Activated T-cell treated with anti-CD3 and anti-CD28 coated beads for 4 hours (primary cell): ENCODE measurements at places on chromosomes 12 and 14.

DNA sequence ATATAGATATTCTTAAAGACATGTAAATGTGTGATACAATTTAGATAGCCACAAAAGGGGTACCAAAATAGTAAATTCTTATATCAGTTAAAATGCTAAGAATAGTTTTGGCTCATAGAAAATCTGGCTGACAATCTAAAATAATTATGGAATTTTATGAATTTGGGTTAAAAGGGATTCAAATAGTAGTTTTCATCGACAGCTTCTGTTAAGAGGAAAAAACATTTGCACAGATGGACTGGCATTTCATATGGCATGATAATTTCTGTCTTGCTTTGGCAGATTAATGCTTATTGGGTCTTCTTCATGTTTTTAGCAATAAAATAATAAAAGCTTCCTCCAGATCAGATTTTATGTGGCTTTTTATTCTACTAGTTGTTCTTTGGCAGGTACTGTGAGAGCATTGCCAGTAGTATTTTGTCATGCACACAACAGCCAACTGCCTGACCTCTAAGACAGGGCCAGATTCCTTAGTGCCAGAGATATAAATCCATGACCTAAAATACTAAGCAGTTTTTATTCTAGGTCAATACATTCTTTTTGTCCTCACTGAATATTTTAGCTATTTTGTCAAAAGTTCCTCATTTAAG lies 9.1 kb downstream of the ABCD2 start:
- no peak for DNase-seq

DNA sequence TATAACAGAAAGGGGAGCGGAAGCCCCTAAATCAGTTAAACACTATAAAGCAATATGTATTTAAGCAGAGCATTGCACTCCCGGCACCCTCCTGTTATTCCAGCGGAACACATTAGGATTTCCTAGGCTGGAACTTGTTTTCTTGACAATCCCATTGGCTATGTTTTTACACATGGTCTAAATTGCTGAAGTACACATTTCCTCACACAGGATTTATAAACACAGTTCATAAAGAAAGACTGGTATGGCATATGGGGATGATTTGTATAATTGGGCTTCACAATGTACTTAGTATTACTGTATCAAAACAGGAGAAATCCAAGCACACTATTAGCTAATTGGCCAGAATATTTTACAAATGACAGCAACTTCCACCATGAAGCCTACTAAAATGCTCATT lies 23.3 kb downstream of the PAX9 start:
- DNase-seq, result no peak

DNA sequence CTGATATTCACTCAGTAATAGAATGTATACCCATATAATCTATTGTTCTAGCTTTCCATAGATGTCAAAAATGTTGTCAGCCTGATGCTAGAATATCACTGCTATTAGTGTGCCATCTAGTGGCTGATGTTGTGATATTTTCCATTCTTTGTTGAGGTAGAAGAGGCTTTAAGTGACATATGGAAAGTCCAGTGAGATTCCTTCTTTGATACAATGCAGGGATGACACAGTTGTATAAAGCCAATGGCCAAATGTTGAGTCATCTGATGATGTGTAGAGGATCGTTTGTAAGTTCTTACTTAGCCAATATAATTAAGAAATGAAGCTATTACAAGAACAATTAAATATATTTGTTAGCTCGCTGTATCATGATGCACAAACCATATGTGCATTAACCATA lies 58.1 kb upstream of the PCED1B start:
- peak; percentile 7 for DNase-seq

- DNase-seq, result no peak
Measured at GRCh38 chr12:23686095-23686494, 263.4 kb downstream of the SOX5 start.

DNA sequence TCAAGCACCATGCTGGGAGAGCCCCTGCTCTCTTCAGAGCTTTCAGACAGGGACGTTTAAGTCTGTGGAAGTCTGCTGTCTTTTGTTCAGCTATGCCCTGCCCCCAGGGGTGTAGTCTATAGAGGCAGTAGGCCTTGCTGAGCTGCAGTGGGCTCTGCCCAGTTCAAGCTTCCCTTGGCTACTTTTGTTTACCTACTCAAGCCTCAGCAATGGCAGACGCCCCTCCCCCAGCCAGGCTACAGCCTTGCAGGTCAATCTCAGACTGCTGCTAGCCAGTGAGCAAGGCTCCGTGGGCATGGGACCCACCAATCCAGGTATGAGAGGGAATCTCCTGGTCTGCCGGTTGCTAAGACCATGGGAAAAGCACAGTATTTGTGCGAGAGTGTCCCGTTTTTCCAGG lies 37.4 kb upstream of the C12orf71 start:
- DNase-seq, result no peak
